SIG-M5 (cell line): ENCODE measurements at places on chromosomes 3 and 15.

GRCh38 chr3:20068512-20069177 is 28.4 kb downstream of the KAT2B start:
- no peak for DNase-seq

GRCh38 chr3:106068381-106068780 is 199.6 kb upstream of the CBLB start:
- no peak for DNase-seq

GRCh38 chr3:146166826-146167225 is 5.8 kb upstream of the PLOD2 start:
- no peak for DNase-seq

DNA sequence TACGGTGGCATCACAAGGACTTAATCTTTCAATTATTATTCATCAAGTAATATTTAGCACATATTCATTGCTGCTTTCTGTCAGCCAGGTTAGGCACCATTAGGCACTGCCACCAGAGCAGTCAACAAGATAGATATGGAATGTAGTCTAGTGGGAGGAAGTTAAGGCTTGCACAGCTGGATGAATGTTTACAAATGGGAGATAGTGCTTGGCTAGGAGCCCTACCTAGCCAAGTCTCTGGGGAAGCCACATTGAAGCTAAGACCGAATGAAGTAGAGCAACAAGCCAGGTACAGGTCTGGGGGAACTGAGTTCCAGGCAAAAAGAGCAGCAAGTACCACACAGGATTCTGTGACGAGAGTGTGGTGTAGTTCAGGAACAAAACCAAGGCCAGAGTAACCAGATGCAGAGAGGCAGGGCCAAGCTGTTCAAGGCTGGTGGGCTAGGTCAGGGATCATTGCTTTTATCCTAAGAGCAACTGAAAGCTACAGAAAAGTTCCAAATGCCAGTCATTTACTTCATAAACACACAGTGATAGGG is 33.4 kb upstream of the SCAANT1 start:
- DNase-seq, result no peak

DNA sequence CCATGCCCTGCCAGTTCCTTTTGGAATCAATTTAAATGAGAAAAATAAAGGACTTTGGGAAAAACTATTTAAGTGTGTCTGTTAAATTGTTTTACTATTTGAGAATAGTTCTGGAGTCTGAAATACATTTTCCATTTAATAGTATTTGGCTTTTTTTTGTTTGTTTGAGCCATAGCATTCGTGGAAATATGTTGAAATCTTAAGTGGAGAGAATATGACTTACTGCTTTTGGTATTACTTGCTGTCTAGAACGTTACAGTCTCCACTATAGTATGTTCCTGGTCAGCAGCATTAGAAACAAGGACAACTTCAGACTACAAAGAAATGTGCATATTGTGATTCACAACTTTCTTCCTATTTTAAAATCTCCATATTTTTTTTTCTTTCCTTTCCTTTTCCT is 179.4 kb downstream of the GHSR start:
- DNase-seq, result no peak

- no peak for DNase-seq
These were observed 16.1 kb downstream of the ACAA1 start for GRCh38 chr3:38120693-38121450.

DNA sequence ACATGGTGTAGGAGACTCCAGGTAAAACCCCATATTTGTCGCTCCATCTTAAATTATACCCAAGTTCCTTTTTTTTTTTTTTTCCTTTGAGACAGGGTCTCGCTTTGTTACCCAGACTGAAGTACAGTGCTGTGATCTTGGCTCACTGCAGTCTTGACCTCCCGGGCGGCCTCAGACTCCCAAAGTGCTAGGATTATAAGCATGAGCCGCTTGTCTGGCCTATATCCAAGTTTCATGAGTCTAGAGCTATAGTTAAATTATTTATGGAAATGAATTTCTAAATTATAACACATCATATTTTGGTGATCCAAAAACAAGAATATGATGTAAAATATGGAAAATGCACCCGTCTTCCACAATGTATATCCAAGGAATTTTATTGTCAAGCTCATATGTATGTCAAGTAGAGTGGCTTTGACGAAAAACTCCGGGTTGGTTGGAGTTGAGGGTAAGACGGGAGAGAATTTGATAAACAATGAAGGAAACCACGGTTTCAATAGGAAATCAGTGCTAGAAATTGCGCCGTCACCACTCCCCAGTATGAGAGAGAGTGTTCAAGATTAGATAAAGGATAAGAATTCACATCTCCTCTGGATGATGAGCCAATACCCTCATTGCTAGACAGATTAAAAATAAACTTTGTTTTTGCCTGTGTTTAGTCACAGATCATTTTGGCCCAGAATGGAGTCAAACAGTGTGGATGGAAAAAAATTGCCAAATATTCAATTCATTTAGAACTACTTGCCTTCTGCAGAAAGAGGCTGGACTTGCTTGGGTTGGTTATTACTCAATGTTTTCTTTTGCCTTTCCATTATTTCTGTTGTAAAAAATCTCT is 209.2 kb upstream of the NR2F2 start:
- DNase-seq, result no peak

DNA sequence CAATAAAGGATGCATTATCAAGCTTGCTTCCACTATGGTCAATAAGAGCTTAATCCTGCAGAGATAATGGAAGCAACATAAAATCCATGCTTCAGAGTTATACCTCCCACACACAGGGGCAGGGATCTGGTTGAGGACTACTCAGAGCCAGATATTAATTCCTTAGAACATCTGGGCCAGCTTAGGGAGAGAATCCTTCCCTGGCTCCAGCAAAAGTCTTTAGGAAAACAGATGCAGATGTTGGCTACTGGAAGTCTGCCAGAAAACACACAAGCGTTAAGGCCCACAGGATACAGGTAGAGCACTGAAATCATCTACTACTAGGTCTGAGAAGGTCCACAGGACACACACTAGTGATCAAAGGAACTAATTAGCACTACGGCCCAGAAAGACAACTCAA is 25.2 kb downstream of the TMEM202 start:
- DNase-seq, result no peak

- DNase-seq, result no peak
These were observed 72.8 kb downstream of the GALK2 start for GRCh38 chr15:49242820-49243219.

DNA sequence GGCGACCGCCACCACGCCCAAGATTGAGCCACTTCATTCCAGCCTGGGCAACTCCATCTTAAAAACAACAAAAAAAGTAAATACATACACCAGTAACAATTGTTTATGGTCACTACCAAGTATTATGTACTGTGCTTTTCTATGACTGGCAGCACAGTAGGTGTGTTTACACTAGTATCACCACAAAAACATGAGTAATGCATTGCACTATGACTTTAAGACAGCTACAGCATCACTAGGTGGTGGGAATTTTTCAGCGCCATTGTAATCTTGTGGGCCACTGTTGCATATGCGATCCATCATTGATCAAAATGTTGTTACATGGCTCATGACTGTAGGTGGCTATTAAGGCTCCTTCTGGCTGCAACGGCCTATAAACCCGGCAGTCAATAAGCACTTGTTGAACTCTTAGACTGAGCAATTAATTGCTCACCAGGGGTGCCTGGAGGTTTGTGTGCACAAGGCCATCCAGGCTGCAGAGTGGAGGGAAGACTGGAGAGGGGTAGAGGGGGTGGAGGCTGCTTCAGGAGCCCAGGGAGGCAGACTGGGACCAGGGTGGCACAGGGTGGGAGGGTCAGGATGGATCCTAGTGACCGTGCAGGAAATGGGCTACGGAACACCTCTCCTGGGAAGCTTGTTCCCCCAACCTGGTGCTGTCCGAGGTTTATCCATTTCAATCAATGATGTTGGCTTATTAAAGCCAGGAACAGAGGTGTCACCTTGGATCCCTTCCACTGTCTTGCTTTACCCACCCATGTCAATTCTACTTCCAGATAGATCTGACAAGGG is 17.9 kb upstream of the COPG1 start:
- no peak for DNase-seq

GRCh38 chr15:93570527-93570926 is 481.5 kb upstream of the RGMA start:
- no peak for DNase-seq

DNA sequence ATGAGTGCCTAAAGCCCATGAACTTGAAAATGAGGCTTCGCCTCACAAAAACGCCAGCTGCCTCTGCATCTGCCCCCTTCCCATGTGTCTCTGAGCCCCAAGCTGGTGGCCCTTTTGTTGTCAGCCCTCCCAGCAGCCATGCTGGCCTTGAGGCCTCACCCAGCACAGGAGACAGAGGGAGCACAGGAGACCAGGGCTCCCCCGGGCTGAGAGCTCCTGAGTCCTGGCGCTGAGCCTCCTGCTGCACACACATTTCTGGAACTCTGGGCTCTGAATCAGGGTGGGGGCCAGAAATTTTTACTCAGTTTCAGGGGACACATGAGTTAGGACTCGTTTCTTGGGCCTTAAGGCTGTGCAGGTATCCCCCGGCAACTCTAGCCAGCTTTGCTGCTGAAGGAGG is 56.4 kb upstream of the ACAD9 start:
- DNase-seq, result no peak

DNA sequence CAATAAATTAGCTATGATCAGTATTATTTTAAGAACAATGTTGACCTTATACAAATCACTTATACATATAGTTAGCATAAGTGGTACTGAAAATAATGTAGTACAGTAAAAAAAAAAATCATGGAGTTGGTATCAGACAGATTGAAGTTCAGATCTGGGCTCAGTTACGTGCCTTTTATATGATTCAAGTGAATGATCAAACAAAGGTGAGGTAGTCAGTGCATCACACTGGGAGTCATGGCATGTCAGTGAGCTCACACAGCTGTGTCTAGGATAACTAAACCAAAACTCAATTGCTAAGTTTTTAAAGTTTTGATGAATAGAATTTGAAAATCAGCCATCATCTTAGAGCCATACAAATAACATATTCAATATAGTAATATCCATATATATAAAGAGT is 11.2 kb upstream of the CCR8 start:
- DNase-seq, result no peak
